Pulmonary artery endothelial cell (primary cell): ENCODE measurements at places on chromosomes 16 and 17. TPM values are rescaled to one million over a fixed set of nuclear protein-coding genes. Genes with fewer than 3 reads are reported as not detected.

ARL6IP1 gene
- 223 and 465 TPM in 2 replicates for total RNA-seq

KRT32 gene
- not detected in 2 replicates for total RNA-seq

GRCh38 chr17:56159826-56160380, 6.6 kb downstream of the ANKFN1 start:
- no peak for DNase-seq

ABCC12 gene
- not detected in 2 replicates for total RNA-seq

DNA sequence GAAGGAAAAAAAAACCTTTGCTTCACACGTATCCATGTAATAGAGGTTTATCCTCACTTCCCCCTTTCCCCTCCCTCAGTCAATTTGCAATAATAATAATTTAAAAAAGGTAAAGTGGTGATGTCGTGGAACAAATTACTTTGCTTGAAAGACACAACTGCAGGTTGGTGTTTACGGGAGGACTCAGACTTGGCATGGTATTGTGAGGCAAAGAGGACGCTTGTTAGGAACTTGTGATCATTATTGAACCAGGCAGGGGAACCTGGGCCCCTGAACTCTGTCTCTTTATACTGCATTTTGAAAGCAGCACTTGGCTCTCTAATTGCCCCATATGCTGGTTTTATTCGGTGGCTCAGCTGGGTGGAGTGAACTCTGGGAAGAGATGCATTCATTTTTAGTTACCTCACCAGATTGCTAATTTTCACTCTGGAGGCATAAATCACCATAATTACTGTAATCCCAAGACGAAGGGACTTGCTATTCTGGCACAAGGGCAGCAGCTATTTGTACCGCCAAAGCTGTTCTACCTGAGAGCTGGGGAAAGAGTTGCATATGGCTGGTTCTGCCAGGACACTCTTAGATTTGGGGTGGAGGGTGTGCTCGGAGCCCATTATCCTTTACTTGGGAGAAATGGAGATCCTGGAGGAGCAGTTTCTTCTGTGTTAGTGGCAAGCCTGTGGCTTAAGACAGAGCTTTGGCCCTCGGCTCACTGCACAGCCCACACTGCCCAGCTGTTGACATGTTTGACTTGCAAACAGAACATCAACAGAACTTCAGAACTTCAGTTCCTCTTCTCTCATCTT, 5.7 kb upstream of the DHX8 start:
- no peak for DNase-seq

DNA sequence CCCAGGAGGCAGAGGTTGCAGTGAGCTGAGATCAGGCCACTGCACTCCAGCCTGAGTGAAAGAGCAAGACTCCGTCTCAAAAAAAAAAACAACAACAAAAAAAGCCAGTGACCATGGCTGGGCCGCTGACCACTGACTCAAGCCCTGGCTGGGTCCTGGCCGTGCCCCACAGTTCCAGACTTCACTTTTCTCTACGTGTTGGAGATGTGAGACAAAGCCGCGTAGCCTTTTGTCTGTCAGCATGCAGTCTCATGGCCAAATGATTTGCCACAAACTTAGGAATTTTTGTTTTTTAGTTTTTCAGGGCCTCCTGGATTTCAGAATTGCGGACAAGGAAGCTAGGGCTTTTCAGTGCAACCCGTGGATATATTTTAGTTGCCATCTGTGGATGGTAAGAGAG, 89.3 kb upstream of the CIBAR2 start:
- DNase-seq, result no peak

DNA sequence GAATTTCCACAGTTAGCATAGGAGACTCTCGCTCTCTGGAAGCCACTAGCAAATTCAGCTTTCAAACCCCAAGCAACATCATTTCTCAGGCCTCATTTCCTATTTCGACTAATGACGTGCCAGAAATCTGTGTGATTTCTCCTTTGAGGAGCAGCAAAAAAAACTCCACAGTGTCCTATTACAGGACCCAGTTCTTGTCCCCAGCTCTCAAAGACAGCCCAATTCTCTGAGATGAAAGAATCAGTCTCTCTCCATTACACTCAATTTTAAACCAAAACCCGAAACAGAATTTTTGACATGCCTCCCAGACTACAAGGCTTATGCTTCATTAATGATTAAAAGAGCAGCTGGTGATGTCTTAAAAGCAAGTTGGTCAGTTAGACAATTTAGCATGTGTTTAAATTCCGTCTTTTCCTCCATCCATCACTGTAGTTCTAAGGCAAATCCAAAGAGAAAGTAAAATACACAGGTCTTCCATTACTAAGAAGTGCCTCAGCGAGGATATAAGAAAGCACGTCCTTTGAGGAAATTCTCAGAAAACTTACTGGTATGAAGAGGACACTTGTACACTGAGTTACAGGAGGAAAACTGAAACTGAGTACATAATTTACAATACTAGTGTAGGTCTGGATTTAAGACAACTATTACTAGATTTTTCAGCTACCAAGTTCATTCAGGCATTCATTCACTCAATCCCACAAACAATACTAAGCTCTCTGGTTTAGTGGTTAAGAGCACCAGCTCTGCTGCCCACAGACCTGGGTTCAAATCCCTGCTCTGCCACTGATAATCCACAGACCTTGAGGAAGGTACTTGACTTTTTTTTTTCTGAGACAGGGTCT, 12.5 kb downstream of the TOM1L2 start:
- no peak for DNase-seq

DNA sequence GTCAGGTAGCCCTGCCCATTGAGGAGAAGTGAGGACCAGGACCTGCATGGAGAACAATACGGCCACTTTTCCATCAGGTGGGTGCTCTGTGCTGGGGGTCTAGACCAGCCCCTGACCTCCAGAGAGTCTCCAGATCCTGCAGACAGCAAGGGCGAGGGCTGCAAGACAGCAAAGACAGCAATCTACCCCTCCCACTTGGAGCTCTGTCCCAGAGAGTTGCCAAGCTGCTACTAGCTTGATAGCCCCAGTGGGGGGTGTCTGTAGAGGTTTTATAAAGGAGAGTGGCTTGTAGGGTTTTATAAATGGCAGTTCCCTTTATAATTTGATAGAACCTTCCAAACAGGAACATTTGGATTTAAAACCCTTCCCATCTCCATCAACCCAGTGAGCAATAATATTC, 16.7 kb upstream of the SLFN11 start:
- no peak for DNase-seq
